BJ (cell line): ENCODE measurements at places on chromosomes 12 and 14. TPM values are rescaled to one million over a fixed set of nuclear protein-coding genes. Genes with fewer than 3 reads are reported as not detected.
A peak's percentile ranks its signal among the peaks of the same experiment; 100 is the strongest.

DNA sequence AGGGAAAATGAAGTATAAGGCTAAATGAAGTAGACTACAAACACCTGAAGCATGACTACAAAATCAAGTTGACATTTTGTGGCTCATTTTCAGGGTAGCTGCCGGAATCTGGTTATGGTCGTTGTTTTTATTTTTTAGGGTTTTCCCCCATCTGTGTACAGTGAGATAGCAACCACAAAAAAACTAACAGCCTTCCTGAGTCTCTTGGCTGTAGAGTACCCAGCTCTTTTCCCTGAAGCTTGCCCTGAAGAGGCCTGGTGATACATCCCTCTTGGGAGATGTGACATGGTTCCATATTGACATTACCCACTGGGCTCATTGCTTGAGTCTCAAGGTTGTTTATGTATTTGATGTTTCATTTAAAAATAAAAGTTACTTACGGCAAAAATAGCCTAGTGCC lies 424.0 kb downstream of the ZFP36L1 start:
- DNase-seq = no peak

DNA sequence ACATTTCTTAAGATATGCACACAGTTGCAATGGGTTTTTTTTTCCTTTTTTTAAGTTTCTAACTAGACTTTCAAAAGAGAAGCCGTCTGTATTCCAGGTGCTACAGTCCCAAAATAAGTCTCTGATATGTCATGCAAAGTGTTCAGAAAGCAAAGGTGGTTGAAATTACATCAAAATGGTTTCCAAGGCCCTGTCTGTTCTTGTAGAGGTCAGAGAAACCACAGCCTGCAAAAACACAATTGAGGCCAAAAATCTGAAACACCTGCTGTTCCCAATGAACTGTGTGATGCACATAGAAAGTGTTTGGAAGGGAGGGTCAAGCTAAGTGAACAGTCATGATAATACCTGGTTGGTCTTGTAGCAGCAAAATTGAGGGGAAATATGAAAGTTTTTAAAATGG lies 91.0 kb downstream of the VRK1 start:
- DNase-seq = no peak

- no peak for DNase-seq
Measured at GRCh38 chr14:54715239-54715638, 148.3 kb downstream of the SAMD4A start.

- no peak for DNase-seq
Measured at GRCh38 chr14:73774241-73774570, 60.0 kb upstream of the PNMA1 start.

DNA sequence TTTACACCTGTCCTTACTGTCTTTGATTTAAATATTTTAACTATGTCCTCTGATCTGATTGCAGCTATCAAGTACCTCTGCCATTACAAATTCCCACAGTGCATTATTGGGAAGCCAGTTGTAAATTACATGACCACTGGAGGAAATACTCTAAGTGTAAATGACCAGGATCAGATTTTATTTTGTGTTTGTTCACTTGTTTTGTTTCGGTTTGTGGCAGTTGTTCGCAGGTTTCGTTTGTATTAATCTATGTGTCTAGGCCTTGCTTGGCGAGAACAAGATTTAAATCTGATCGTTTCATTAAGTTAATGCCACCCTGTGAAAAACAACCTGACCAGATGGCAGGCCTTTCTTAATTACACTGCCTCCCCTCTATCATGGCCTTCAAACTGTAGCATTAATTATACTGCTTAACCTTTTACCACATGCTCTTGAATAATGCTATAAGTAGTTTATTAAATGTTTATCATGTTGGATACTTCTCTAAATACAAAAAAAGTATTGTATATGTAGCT lies 990.1 kb downstream of the TMTC2 start:
- no peak for DNase-seq

- DNase-seq = peak; percentile 47
Measured at GRCh38 chr14:71290960-71291466, 383.8 kb downstream of the PCNX1 start.

DNA sequence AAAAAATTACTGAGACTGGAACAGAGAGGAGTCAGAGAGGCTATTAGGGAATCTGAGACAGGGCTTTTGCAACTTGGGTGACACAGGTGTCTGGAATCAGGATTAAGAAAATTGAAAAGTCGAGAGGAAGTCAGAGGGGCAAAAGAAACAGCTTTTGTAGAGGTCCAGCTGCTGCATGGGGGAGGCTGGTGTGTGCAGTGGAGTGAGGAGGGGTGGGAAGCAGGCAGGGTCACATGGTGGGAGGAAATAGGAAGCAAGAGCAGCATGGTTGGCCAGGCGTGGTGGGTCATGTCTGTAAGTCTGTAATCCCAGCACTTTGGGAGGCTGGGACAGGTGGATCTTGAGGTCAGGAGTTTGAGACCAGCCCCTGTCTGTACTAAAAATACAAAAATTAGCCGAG lies 69.7 kb upstream of the VRK1 start:
- no peak for DNase-seq

GRCh38 chr12:75725521-75726111 lies 214.2 kb upstream of the KRR1 start:
- DNase-seq = no peak

- DNase-seq = no peak
Measured at GRCh38 chr12:119312904-119313303, 21.6 kb upstream of the CCDC60 start.

- no peak for DNase-seq
Measured at GRCh38 chr12:68334132-68334531, 2.0 kb upstream of the MDM1 start.

DNA sequence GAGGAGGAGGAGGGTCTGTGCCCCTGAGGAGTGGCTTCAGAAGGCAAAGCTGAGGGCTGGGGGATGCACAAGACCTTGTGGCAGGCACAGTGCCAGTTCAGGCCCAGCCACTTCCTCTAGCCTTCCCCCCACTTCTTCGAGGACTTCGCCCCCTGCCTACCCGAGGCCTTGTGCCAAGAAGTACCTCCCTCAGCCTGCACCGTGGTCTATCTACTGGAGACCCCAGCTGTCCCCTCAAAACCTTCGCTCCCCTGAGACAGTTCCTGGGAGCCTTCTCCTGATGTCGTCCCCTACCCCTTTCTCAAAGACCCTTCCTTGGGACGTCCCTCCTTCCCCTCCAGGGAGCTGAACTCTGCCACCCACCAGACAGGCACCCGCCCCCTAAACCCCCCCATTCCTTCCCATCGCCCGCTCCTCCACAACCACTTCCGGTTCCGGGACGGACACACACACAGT lies 604 bp downstream of the ZNF384 start:
- no peak for DNase-seq

DNA sequence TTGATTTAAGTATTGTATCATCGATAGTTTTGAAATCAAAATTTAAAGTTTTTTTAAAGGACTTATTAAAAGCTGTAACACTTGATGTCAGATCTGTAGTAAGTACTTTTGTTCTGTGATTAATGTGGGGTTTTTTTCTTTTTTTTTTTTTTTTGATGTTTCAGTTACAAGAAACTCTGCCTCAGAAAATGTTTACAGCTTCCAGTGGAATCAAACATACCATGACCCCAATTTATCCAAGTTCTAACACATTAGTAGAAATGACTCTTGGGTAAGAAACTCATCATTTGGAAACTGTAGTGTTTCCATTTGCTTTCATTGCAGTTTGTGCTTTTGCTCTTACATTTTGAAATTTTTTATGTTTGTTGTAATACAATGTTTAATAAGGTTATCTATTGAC lies 45.6 kb downstream of the TBK1 start:
- no peak for DNase-seq

DNA sequence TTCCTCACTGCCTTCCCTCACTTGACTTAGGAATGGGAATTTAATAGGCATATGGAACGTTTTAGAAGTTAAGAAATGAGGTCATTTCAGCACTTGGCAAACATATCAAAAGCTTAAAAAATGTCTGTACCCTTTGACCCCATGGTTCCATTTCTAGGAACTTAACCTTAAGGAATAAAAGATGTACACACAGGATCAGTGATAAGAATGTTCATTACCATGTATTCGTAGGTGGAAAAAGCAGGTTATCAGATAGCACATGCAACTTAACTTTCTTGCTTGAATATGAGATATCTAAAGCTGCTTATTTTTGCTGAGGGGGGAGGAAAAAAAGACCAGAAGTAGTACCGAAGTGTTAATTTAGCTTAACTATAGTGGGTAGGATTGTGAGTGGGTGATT lies 57.2 kb downstream of the TTLL5 start:
- DNase-seq = no peak

DNA sequence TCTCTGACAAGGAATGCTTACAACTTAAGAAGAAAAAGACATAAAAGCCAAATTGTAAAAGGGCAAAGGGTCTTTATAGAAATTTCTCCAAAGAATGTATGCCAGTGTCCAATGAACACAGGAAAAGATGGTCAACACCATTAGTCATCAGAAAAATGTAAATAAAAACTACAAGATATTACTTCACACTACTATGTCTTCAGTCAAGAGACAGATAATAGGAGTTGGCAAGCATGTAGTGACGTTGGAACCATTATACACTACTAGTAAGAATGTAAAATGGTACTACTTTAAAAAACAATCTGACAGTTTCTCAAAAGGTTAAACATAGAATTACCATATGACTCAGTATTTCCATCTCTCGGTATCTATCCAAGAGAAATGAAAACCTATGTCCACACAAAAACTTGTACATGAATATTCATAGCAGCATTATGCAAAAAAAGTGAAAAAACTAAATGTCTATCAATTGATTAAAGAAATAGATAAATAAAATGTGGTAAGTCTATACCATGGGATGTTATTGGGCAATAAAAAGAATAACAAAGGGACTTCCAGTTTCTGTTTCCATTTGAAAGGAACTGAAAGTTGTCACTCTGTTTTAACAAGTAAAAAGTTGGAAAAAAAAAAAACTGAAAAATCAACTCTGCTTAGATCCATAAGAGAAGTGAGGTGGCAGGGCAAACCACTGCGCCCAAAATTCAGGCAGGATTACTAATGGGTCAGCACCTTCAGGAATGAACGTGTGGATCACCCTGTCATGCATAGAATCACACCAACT lies 69.8 kb downstream of the ALG10B start:
- DNase-seq = no peak

GRCh38 chr14:98140862-98141530 lies 1131.0 kb downstream of the BCL11B start:
- DNase-seq = no peak

GRCh38 chr12:108547686-108548085 lies 13.3 kb downstream of the SART3 start:
- DNase-seq = no peak

DNA sequence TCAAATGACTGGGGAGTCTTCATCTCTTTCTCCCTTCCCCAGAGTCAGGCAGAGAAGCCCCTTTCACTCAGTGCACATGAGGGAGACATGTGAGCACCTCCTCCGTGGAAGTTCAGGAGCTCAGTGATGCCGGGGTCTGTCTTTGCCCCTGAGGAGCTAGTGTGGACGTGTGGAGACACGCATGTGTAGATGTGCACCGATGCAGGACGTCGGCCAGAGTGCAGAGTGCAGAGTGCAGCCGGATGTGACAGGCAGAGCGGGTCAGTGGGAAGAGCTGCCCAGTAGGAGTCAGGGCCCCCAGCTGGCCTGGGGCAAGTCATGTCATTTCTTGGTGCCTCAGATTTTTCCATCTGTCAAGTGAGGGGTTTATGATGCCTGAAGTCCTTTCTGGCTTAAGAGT lies 20.7 kb downstream of the TSPAN9 start:
- DNase-seq = no peak

- no peak for DNase-seq
Measured at GRCh38 chr12:58163021-58163420, 221.7 kb downstream of the ATP23 start.

DNA sequence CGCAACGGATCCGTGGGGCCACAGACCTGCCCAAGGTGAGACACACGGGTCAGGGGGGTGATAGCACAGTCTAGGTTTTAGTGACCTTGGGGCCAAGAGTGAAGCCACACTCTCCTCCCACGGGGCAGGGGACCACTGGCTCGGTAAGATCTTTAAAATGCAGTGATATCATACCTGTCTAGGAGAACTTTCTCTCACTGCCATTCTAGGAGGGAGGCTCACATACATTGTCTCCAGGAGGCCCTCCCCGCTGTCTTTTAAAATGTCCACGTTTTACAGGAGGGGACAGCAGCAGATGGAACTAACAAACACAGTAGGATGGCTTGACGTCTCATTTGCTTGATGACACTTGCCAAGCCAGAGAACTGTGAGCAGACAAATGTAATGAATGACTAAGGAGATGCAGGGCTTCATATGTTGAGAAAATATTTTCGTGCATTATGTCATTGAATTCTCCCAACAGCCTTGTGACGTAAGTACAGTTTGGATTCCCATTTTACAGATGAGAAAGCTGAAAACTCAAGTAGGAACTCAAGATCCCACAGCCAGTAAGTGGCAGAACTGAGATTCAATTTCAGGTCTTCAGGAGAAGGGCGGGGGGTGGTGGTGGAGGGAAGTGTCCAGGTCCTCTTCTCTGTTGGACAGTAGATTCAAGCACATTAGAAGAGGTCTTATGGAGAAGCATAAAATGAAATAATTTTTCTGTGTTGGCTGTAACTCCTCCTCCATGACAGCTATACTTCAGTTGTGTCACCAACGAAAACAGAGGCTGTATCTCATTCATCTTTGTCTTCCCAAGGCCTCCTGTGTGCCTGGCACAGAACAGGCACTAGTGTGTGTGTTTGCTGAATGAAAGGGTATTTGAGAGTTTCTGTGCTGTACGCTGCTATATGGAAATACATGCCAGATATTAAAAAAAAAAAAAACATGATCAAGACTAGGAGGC lies 2.1 kb downstream of the VASH1 start:
- no peak for DNase-seq

GRCh38 chr12:62260733-62261683 lies 804 bp downstream of the USP15 start:
- no peak for DNase-seq

- DNase-seq = no peak
Measured at GRCh38 chr12:52658196-52658595, 6.2 kb upstream of the KRT2 start.

DNA sequence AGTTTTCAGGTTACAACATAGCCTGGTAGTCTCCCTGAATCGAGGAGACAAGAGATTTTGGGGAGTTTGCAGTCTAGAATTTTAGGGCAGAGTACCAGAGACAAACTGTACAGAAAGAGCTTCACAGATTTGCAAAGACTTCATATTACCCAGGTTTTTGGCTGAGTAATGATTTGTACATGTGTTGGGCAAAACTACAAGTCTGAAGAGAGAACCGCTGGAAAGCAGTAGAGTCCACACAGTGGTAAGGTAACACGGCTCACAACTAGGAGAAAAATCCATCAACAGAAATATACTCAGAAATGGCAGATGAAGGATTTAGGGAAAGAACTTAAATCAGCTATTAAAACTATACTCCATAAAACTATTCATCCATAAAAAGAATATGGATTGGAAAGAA lies 25.7 kb downstream of the FBXO33 start:
- DNase-seq = no peak

GRCh38 chr12:54394281-54394719 lies 9.8 kb upstream of the ZNF385A start:
- no peak for DNase-seq

The TRIM9 gene
- 0.02 TPM in 2 replicates for polyA plus RNA-seq

The INHBC gene
- 0.09 TPM in 1 of 2 replicates, not detected in the other for polyA plus RNA-seq

The LAG3 gene
- polyA plus RNA-seq = 0.28 and 0.50 TPM in 2 replicates

The COL2A1 gene
- not detected in 2 replicates for polyA plus RNA-seq

The GLS2 gene
- 0.13 and 0.18 TPM in 2 replicates for polyA plus RNA-seq

The FGD6 gene
- 2.1 and 4.4 TPM in 2 replicates for polyA plus RNA-seq

The EML5 gene
- 1.2 and 2.6 TPM in 2 replicates for polyA plus RNA-seq

The CCND2 gene
- polyA plus RNA-seq = 0.64 and 1.4 TPM in 2 replicates

The DCTN2 gene
- 133 and 167 TPM in 2 replicates for polyA plus RNA-seq

The ANG gene
- polyA plus RNA-seq = 9.2 and 12.7 TPM in 2 replicates

The KRT75 gene
- not detected in 2 replicates for polyA plus RNA-seq

The IL22 gene
- not detected in 2 replicates for polyA plus RNA-seq
